ENCODE measurements at places on chromosomes 2 and 18.

DNA sequence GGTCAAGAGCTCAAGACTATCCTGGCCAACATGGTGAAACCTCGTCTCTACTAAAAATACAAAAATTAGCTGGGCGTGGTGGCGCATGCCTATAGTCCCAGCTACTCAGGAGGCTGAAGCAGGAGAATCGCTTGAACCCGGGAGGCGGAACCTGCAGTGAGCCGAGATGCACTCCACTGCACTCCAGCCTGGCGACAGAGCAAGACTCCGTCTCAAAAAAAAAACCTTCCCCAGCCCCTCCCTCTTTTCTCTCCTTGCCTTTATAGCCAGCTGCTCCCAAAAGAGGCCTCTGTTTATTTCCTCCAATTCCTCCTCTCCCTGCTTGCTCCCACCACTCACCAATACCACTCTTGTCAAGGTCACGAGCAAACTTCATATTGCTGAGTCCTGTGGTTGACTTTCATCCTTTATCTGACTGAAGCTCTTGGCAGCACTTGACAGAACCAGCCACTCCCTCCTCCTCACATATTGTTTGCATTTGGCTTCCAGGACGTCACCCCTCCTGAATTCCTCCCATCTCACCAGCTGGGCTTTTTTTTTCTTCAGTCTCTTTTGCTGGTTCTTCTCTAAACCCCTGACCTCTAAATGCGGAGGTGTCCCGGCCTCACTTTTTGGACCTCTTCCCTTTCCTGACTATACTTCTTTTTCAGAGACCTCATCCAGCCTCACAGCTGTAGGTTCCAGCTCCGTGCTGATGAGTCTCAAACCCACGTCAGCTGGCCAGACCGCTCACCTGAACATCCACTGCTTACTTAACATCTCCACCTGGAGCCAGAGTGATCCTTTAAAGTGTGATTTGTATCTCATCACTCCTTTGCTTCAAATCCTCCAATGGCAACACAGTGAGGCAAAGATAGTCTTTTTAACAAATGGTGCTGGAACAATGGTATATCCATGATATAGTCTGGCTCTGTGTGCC, 84.6 kb upstream of the CAB39 start:
- no peak for DNase-seq

- DNase-seq: no peak
These were observed 115.3 kb downstream of the FEZ2 start for GRCh38 chr2:36482576-36483214.

- DNase-seq: no peak
These were observed 69.2 kb downstream of the DGKD start for GRCh38 chr2:233423552-233423860.

DNA sequence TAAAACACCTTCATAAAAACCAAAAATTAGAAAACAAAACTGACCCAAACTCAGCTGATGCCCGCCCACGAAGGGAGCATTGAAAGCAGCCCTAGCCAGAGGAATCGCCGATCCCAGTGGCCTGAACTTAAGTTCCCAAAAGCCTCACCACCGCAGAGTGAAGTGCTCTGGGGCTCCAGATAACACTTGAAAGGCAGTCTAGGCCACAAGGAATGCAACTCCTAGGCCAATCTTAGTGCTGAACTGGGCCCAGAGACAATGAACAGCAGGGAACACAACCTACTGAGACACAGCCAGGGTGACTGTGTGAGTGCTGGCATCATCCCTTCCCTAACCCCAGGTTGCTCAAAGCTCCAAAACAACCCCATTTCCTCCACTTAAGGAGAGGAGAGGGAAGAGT, 59.6 kb upstream of the CHN1 start:
- DNase-seq: no peak

- no peak for DNase-seq
These were observed 102.0 kb upstream of the LRATD1 start for GRCh38 chr2:14530506-14530905.

GRCh38 chr2:42030829-42031228, 17.0 kb upstream of the PKDCC start:
- no peak for DNase-seq

- no peak for DNase-seq
These were observed 139.7 kb downstream of the LRP2 start for GRCh38 chr2:169222665-169223064.

DNA sequence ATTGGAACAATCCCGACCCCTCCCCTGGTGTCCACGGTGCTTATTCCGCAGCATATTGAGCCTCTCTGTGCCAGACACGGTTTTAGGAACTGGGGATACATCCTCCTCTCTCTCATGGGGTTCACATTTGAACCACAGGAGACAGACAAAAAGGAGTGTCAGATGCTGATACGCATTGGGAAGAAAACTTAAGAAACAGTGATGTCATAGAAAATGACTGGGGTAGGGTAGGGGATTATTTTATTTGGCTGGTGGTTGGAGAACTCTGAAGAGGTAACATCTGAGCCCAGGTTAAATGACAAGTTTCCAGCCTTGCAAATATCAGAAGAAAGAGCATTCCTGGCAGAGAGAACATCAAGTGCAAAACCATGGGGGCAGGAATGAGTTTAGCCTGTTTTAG, 344.5 kb downstream of the DPP10 start:
- no peak for DNase-seq

GRCh38 chr2:79375817-79376216, 137.0 kb upstream of the CTNNA2 start:
- no peak for DNase-seq
